ENCODE measurements at places on chromosomes 6 and 20. TPM values are rescaled to one million over a fixed set of nuclear protein-coding genes. Genes with fewer than 3 reads are reported as not detected.

Gene TRAPPC3L
- not detected for total RNA-seq

Gene LGSN
- total RNA-seq = not detected

Gene NOX3
- total RNA-seq = 0.93 TPM

Gene NKX2-2
- total RNA-seq = 0.41 TPM
